Femur (tissue), 1 donor: ENCODE measurements at places on chromosomes 7 and 10.

DNA sequence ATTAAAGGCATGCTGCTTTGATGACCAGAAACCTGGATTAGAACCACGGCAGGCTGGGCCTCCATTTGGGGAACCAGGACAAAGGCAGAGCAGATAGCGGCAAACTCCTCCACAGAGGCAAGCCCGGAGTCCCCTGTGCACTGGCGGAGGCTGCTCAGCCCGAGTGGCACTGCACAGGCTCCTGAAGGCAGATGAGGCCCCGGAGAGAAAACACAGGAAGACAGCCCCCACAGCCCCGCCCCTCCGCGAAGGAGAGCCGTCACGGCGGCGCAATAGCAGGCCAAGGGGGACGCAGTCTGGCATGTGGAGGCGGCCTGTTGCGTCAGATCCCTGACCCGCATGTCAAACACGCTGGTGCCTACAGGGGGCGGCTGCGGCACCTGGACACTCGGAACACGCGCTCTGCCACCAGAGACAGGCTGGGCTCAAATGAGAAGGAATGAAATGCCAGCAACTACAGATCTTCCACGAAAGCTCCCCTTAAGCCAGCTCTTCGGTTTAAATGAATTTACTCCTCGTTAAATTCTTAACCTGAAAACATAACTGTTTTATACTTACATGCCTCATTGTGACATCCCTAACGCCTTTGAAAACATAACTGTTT is 128.5 kb downstream of the MAD1L1 start:
- peak; percentile 92 for DNase-seq

DNA sequence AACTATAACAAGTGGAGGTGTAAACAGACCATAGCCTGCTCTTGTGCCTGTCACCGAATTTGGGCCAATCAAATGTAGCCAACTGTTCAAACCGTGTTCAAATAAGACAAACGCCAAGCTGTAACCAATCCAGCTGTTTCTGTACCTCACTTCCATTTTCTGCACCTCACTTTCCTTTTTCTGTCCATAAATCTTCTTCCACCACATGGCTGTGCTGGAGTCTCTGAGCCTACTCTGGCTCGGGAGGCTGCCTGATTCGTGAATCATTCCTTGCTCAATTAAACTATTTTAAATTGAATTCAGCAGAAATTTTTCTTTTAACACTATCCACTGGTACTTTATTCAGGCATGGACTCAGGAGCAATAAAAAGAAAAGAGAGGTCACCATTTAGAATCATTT is 29.9 kb upstream of the COL1A2 start:
- no peak for DNase-seq

- DNase-seq = no peak
Measured at GRCh38 chr7:142808461-142808801, 37.7 kb downstream of the PRSS2 start.

DNA sequence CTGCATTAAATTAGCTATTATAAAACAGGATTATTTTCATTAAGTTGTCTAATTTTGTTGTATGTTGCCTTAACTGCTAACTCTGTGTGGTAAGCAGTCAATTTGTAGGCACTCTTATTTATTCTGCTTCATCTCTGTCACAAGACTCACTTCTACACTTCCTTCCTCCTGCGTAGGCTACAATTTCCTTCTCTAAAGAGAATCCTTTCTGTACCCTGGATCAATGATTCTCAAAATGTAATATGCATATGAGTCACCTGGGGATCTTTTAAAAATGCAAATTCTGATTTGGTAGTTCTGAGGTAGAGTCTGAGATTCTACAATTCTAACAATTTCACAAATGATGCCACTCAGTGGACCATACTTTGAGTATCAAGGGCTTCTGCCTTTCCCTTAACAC is 4.4 kb upstream of the UBE2D1 start:
- no peak for DNase-seq

GRCh38 chr10:88278912-88279311 is 304.2 kb downstream of the RNLS start:
- no peak for DNase-seq
